Uterus (tissue), 4 donors: ENCODE measurements at places on chromosomes 7 and 10.

- no peak for DNase-seq
These were observed 641.6 kb downstream of the SH2D4B start for GRCh38 chr10:81179324-81179723.

GRCh38 chr7:80036107-80036506 lies 98.5 kb upstream of the GNAI1 start:
- DNase-seq: no peak

- DNase-seq: no peak
These were observed 38.8 kb downstream of the PTN start for GRCh38 chr7:137304624-137305235.

DNA sequence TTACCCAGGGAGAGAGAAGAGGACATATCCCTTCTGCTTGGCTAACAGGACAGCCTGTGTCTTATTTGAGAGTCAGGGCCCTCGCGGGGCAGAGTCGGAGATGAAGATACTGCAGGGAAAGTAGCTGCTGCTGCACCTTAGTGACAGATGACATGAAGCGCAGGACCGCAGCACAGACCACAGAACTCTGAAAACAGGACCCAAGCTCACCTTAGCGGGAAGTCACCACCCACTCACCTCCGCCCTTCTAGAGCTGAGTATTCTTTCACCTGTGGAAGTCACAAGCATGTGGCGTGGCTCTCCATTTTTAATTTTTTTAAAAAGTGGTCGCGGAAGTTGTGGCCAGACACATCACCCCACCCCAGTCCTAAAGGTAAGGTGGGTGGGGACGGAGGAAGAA lies 191.4 kb downstream of the FAM107B start:
- no peak for DNase-seq

DNA sequence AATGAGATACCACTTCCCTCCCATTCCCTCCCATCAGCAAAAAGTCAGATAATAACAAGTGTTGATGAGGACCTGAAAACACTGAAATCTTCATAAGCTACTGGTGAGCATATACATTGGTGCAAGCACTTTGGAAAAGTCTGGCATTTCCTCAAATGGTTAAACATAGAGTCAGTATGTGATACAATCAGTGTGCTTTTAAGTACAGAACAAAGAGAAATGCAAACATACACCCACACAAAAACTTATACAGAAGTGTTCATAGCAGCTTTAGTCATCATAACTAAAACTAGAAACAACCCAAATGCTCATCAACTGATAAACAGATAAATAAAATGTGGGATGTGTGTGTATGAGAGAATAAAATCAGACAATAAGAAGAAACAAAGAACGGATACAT lies 261.9 kb downstream of the ELMO1 start:
- no peak for DNase-seq

- DNase-seq: no peak
These were observed 36.7 kb upstream of the PRKAR1B start for GRCh38 chr7:763762-764161.

GRCh38 chr7:132034748-132035416 lies 478.5 kb upstream of the PODXL start:
- no peak for DNase-seq

- no peak for DNase-seq
These were observed 82.2 kb downstream of the MDFIC start for GRCh38 chr7:115004121-115004520.

DNA sequence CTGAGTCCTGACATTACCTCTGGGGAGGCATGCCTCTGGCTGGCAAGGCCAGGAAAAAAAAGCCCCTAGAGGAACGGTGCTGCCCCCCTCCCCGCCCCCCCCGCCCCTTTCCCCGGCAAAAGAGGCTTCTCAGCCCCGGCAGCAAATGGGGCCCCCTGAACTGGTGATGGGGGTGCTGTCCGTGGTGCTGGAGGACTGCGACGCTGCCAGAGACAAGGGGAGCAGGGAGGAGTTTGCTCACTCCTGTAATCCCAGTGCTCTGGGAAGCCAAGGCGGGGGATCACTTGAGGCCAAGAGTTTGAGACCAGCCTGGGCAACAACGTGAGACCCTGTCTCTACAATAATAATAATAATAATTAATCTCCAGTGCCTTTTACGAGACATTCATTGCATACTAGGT lies 23.7 kb downstream of the SRRM3 start:
- no peak for DNase-seq

- DNase-seq: peak; percentile 53
These were observed 441 bp downstream of the BMI1 start for GRCh38 chr10:22321156-22321923.

DNA sequence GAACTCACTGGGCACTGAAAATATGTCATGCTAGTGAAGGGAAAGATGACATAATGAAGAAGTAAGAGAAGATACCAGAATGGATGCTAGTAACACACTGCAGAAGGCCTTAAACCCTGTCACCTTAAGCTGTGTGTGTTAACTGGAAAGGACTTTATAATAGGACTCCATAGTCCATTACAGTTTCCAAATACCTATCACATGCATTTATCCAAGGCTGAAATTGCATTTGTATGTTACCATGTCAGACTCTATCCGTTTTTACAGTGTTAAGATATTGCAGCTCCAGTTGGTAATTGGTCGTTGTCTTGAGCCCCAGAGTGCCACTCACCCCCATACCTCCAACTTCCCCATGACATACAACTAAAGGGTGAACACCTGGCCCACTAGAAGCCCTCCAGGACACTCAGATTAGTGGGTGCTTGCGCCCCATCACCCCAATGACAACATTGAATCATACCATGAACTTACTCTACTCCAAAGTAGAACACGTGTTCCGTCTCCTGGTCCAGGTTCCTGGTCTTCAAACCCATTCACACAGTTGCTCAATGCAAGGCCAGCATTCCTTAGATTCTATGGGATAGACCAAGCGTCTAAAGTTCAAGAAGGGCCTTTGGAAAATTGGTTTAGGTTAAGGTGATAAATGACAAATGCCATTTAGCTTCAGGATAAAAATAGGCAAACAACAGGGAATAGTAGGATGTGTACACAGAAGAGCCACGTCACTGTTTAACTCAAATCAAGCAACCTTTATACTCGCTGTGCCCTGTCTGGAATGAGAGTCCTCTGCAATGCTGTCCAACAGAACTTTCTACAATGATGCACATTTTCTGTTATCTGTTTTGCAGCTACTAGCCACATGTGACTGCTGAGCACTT lies 2.1 kb upstream of the RAPGEF5 start:
- no peak for DNase-seq

DNA sequence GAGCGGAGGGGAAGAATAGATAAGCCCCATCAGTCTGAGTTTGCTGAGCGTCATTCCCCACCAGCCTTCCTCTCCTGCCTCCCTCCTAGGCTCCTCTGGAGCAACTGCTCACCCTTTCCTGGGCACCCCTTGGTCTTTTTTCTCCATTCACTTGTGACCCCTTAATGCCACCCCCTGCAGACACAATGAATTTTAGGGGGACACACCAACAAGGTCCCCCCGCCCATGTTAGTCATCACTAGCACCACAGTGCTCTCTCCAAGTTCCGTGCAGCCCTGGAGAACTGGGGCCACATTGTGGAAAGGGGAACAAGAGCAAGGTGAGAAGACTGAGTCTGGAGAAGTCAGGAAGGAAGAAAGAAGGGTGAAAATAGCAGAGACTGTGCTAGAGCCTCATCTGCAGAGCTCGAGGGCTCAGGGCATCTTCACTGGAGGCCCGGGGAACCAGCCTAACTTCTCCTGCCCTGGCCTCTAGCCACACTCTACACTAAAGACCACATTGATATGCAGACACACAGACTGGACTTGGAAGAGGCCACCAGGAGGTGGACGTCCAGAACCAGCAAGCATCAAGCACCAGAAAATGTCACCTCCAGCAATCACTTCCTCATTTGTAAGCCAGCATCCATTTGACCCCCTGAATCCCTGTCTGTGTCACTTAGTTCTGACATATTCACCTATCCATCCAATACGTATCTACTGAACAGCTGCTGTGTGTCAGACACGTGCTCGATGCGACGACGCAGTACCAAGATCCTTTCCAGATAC lies 17.5 kb downstream of the RGR start:
- DNase-seq: no peak

DNA sequence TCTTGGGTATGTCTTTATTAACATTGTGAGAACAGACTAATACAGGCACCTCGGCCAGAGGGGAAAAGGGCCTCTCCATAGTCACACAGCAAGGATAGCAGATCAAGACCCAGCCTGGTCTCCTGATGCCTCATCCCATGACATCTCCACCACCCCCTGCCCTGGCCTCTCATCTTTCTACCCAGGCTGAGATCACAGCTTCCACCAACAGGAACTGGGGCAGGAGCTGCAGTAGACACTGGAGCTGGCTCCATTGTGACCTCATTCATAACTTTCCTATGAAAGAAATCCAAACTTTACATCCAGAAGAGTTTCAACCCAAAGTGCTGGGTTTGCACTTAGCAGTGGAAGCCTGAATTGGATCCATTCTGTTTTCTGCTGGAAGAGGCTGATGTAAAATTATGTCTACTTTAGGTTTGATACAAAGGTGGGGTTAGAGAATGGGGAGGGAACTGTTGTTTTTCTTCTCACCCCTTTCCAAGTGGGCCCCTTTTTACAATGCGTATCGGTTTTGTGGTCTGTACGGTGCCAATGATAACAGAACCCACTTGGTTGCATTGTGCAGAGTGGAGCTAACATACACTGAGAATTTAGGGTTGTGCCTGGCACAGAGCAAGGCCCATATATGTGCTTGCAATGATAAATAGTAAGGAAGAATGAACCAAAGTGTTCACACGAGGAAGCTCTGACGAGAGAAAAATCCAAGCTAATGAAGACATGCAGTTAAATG lies 28.6 kb upstream of the INSIG1 start:
- DNase-seq: no peak

GRCh38 chr7:90209776-90210175 lies 1.8 kb upstream of the STEAP2 start:
- DNase-seq: no peak

GRCh38 chr10:79346388-79347225 lies 662 bp upstream of the PPIF start:
- peak; percentile 43 for DNase-seq

DNA sequence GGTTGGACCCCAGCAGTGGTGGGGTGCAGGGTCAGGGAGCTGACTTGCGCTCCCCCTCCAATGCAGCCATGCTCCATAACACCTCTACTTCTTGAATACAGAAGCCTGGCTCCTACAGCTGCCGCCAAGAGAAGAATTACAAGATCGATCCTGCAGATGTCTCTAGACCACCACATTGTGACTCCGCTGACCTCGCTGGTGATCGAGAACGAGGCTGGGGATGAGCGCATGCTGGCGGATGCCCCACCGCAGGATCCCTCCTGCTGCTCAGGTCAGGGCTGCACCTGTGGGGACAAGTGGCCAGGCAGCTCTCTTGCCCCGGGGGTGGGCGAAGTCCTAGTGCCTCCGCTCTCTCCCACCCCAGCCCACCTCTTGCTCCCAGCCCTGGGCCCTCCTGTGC lies 31.7 kb downstream of the ITIH2 start:
- no peak for DNase-seq

GRCh38 chr10:96988426-96988825 lies 156.3 kb downstream of the LCOR start:
- DNase-seq: no peak

DNA sequence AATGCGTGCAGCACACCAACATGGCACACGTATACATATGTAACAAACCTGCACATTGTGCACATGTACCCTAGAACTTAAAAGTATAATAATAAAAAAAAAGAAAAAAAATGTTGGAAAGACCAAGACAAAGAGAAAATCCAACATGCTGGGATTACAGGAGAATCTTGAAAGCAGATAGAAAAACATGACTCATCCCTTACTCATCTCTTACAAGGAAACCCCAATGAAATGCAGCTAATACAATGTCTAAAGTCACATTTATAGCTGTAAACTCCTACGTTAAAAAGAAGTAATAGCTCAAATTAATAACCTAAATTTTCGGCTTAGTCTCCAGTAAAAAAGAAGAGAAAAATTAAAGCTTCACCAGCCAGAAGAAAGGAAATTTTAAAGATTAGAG lies 47.5 kb upstream of the DGKB start:
- DNase-seq: no peak

- no peak for DNase-seq
These were observed 236.6 kb downstream of the ELMO1 start for GRCh38 chr7:37212051-37212450.

- no peak for DNase-seq
These were observed 15.8 kb downstream of the CALD1 start for GRCh38 chr7:134795231-134795630.
